Myocyte (in vitro differentiated cells): ENCODE measurements at places on chromosomes 6 and 20.
A peak's percentile ranks its signal among the peaks of the same experiment; 100 is the strongest.

GRCh38 chr6:89299466-89299850 lies 15.6 kb downstream of the GABRR2 start:
- DNase-seq: peak; percentile 26

DNA sequence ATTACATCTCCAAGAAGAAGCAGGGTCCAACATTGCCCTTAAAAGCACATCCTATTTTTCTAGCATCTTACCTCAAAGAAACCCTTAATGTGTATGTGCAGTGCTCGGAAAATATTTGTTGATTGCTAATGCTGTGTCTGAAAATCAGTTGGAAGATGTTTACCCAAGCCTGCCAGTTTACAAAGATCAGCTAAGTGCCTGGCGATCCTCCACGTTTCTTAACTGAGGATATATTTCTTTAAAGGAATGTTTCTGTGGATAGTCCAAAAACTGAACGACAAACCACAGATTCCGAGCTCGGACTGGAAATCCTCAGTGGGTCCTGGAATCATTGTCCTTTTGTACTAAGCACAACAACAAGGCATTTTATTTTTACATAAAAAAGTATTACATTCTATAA lies 595.7 kb upstream of the ARID1B start:
- no peak for DNase-seq

DNA sequence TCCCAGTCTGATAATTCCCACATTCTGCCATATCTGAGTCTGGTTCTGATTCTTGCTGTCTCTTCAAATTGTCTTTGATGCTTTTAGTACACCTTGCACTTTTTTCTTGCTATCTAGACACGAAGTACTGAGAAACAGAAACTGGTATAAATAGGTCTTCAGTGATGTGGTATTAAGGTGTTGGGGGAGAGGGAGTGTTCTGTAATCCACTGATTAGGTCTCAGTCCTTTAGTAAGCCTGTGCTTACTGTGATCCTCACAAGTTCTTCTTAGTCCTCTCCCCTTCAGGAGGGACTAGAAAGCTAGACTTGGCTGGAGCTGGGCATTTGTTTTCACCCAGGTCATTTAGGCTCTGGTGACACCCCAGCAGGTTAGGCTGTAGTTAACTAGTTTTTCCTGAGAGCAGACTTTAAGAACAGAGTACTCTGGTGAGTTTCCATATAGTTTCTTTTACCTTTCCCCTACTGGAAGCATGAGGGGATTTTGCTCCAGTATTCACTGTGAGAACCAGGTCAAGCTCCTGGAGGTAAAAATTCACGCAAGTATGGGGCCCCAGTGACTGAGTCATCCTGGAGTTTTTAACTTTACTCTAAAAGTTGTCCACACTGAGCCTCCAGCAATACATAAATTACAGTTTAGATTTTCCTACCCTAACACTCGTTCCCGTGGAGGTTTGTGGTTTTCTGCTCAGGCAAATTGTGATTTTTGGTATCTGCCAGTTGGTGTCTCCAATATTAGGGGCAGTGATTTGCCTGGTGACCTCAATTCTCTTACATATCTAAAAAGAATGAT lies 154.6 kb downstream of the CDKAL1 start:
- peak; percentile 30 for DNase-seq

- DNase-seq: no peak
Observed at GRCh38 chr6:117142995-117143394, 122.4 kb upstream of the VGLL2 start.

DNA sequence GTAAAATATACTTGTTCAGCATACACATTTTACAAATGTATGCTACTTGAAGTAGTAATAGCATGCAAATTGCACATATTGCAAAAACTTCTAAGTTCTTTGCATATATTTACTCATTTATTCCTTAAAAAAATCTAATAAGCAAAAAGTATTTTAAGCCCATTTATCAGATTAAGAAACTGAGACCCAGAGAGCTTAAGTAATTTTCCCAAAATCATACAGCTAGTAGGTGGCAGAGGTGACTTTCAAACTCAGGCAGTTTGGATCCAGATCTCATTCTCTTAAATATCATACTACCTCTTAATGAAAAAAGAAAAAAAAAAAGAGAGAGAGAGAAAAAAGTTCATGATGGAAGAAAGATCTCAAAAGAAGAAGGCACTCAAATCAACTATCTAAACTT lies 157.9 kb downstream of the RPS12 start:
- DNase-seq: no peak

- no peak for DNase-seq
Observed at GRCh38 chr20:37728635-37728983, 34.8 kb downstream of the CTNNBL1 start.

- peak; percentile 17 for DNase-seq
Observed at GRCh38 chr6:73451223-73452106, 632 bp downstream of the CGAS start.

GRCh38 chr6:4891141-4891540 lies 112.7 kb downstream of the RPP40 start:
- peak; percentile 81 for DNase-seq

- no peak for DNase-seq
Observed at GRCh38 chr6:35312807-35313206, 15.2 kb downstream of the DEF6 start.

GRCh38 chr6:16102208-16102607 lies 26.7 kb upstream of the MYLIP start:
- DNase-seq: peak; percentile 35

- no peak for DNase-seq
Observed at GRCh38 chr20:37686762-37687477, 6.9 kb upstream of the CTNNBL1 start.

GRCh38 chr6:136963259-136963658 lies 41.2 kb downstream of the SLC35D3 start:
- DNase-seq: peak; percentile 9

- no peak for DNase-seq
Observed at GRCh38 chr6:9347608-9348007, 912.3 kb upstream of the SLC35B3 start.

DNA sequence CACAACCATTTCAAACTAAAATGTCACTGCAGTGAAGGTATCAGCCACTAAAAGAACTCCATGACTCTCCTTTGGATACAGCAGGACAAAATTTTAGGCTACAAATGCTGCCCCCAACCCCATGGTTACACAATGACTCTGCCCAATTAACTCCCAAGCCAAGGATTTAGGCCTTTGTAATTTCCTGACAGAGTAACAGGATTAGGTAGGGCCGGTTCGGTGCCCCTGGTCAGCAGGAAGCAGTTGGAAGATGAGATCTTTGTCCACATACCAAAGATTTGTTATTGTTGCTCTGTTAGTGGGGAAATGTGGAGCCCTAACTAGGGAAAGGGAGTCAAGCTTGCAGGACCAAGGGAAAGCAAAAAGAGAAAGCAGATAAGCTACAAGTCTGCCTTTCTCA lies 26.7 kb upstream of the RIPK1 start:
- no peak for DNase-seq

- no peak for DNase-seq
Observed at GRCh38 chr20:56708991-56709390, 79.9 kb downstream of the TFAP2C start.

- peak; percentile 37 for DNase-seq
Observed at GRCh38 chr6:131029626-131030297, 33.3 kb downstream of the EPB41L2 start.

DNA sequence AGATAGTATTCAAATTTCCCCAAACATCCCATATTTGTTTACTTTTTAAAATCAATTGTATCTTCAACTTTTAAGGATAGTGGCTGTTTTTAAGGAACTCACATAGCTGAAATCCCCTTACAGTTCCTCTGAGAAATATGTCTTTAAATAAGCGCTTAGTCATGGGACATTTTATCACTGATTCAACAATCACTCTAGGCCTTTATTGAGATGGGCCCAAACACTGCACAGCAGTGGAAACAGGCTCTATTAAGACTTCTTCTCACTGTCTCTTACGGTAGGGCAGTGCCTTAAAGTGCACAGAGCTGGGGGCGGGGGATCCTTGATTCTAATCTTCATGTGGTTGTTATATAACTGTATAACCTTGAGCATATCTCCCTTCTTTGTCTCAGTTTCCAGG lies 59.8 kb upstream of the RREB1 start:
- DNase-seq: no peak

DNA sequence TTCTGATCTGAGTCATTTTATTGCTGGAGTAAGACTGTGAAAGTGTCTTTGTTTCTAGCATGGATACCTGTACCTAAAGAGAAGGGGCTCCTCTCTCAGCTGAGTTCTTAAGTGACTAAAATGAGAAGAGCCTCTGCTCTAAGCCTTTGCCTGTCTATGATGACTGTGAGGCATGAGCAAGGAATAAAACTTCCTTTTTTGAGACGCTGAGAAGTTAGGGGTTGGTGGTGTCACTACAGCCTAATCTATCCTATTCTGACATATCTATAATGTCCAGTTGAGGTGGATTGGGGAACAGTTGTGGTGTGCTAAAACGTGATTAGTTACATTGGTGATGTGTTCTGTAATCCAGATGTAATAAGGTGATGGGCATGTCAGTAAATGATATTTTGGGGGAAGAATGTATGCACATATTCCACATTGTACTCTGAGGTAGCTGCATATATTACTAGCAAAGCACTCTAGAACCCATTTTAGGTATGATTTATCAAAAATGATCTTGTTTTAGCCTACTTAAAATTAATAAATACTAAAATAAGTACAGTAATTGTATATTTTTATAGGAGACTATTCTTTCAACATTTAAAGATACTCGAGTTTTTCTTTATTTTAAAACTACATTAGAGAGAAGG lies 18.1 kb downstream of the ADGRB3 start:
- DNase-seq: no peak

- no peak for DNase-seq
Observed at GRCh38 chr6:43624786-43625288, 4.2 kb downstream of the GTPBP2 start.

GRCh38 chr6:9085054-9085708 lies 649.8 kb upstream of the SLC35B3 start:
- no peak for DNase-seq

DNA sequence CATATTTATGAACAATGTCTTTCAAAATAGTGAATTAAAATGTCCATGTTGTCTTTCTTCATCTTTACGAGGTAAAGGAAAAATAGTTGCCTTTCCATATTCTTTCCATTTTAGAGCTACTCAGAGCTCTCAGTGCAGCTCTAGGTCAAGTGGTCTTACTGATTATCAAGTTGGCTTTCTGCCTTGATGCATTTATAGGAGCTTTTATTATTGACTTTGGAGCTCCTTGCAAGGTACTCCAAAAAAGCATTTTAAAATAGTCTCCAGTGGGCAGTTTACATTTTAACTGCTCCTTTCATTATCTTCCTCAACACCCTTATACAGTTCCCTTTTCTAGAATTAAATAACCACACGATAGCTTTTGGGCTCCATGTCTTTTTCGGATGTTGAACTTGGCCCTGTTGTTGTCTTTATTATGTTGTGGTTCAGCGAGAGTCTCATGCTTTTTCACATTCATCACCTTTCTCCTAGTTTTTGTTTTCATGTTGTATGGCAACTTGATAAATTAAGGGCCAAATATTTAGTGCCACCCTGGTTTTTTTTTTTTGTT lies 122.9 kb downstream of the CLIC5 start:
- no peak for DNase-seq

GRCh38 chr20:63049561-63050221 lies 42.9 kb upstream of the BHLHE23 start:
- DNase-seq: no peak

- DNase-seq: no peak
Observed at GRCh38 chr6:150800674-150801314, 64.7 kb upstream of the MTHFD1L start.

- DNase-seq: no peak
Observed at GRCh38 chr6:87807475-87807874, 105.4 kb upstream of the AKIRIN2 start.

DNA sequence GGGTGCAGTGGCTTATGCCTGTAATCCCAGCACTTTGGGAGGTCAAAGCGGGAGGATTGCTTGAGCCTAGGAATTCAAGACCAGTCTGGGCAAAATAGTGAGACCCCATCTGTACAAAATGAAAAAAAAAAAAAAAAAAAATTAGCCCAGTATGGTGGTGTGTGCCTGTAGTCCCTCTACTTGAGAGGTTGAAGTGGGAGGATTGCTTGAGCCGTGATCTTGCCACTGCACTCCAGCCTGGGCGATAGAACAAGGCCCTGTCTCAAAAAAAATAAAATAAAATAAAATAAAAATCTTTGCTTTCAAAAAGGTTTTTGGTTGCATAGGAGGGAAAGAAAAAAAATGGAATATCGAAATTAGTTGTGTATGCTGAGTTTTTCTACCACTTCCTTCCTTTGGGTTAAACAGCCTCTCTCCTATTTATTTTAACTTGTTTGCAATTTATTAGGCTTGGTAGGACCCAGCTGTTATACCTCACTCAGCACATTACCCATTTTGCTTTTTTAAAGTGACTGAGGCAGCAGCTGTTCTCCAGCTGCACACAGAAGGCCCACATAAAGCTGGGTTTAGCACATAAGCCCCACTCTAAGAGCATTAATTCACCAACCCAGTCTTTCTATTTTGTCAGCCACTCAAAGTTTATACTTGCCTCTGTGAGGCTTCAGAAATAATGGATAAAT lies 152.3 kb downstream of the ZFAND3 start:
- peak; percentile 52 for DNase-seq

DNA sequence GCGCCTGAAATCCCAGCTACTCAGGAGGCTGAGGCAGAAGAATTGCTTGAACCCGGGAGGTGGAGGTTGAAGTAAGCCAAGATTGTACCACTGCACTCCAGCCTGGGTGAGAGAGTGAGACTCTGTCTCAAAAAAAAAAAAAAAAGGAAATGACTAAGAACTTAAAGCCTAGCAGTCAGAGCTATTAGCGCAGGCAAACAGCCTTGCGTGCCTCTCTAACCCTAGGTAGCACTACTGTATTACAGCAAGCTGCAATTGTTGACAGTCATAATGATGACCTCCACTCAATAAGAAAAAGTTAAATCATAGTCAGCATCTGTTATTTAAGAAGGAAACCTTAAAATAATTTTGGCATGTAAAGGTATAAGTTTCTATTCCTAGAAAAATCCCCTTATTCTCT lies 14.4 kb downstream of the GSS start:
- no peak for DNase-seq

DNA sequence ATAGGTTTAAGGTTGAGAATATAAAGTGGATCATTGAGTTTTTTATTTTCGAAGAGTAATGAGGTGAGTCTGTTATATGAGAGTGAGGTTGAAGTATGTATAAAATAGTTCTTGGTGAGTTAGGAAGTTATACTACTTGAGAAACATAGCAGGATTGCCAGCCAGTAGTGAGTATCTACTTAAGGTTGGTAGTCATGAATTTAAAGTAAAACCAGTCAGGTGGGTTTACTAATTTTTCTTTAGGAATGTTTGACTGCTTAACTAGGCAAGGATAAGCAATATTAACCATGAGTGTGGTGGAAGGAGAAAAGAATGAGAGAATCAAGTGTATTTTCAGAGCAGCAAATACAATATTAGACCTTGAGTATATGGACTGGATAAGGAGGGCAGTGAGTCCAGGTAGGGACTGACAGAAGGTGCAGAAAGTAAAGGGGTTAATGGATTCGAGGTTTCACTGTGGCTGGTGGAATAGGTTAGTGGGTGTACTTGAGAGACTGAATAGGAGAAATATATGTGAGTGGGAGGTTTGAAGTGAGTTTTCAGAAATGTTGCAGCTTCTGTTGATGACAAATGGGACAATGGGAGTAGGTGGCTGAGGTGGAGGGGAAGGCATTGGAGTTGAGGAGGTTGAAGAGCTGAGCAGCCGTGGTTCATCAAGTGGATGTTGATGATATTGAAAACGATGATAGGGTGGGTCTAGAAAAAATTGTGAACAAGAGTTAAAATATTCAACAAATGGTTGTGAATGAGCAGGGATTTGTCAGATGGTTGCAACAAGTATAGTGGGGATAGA lies 232.5 kb upstream of the ASCC3 start:
- no peak for DNase-seq
